Effector memory CD8-positive, alpha-beta T cell (primary cell): ENCODE measurements at places on chromosomes 5 and 9.

GRCh38 chr9:108191065-108191464, 664.7 kb downstream of the ACTL7B start:
- H3K36me3 ChIP-seq: no peaks in the 10 kb centered on the region
- no peak overlapping the region for H3K27ac ChIP-seq
- no peak for DNase-seq
- no peaks in the 10 kb centered on the region for H3K27me3 ChIP-seq
- no peak overlapping the region for H3K4me3 ChIP-seq

DNA sequence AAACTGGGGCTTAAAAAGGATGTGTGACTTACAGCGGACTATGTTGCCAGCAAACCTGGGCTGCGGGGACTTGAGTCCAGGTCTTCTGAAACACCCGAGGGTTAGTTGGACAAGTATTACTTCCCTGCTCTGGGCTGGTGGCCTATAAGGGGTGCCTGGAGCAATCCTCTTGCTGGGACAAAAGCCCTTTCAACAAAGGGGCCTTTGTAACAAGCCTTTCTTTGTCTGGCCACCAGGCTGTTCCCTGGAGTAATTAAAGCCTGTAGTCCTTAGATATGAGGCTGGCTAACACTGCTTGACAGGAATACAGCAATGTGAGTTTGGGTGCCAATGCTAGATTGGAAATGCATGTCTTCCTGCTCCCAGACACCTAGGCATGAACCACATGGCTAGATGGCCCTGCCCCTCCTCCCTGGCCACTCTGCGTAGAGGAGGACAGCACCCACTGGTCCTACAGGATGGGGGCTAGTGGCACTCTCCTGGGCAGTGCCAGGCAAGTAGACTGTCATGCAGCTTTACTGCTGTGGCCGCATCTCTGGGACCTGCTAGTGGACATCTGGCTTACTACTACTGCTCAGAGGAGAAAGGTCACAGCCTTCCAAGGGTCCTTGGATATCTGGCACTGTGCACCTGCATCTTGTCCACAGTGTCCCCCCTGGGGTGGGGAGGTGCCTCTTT, 343.1 kb downstream of the ZSWIM6 start:
- H3K4me3 ChIP-seq: no peak overlapping the region
- H3K36me3 ChIP-seq: no peaks in the 10 kb centered on the region
- DNase-seq: no peak

DNA sequence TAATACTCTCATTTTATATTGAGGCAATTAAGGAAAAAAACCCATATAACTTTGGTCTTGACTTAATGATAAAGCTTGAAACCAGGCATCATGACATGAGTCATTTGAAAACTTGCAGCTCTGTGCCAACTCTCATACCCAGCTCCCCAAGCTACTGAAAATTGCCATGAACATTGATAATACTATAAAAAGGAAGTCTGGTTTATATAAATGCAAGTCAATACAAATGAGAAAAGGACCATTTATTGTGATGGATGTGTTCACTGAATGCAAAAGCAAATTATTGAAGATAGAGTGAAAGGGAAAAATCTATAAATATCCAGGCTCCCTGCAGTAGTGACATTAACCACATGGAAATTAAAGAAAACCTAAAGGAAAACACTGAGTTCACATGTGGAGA, 116.3 kb downstream of the DEPDC1B start:
- DNase-seq: no peak
- H3K27me3 ChIP-seq: no peaks in the 10 kb centered on the region
- no peaks in the 10 kb centered on the region for H3K36me3 ChIP-seq
- no peak overlapping the region for H3K4me3 ChIP-seq

DNA sequence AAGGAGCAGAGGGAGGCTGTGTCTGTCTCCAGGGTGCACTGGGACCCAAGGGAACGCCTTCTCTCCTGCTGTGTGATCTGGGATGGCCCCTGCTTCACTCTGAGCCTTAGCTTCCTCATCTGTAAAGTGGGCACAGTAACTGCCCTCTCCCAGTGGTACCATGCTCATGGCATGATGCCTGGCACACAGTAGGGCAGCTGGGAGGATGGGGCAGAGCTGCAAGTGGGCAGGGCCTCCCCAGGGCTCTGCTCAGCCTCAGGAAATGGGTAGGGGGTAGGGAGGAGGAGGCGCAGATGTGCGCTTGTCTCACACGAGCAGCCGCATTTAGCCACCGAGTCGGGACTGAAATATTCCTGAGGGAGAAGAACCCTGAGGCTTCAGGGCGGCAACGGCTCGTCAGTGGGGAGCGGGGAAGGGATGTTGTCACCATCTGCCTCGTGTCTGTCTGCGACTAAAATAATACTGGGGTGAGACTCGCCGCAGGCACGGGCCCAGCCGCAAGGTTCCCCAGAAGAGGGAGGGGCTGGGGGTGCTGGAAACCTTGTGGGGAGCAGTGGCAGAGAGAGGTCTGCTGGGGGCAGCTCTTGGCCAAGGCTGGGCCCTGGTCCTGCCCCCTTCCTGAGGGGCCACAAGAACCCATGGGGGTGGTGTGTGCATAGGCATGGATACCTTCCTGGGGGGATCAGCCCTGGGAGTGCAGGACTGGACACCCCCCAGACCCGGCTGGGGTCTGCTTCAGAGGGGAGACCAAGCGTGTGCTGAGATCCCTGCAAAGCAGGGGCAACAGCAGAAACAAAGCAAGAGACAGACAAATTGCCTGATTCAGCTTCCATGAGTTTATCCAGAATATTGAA, 55.2 kb upstream of the PSD2 start:
- no peak for DNase-seq
- H3K36me3 ChIP-seq: peaks cover 6% of the 10 kb centered on the region
- no peak overlapping the region for H3K4me3 ChIP-seq
- H3K4me1 ChIP-seq: no peaks in the 10 kb centered on the region
- no peak overlapping the region for H3K27ac ChIP-seq

GRCh38 chr9:26955222-26955903, 849 bp upstream of the IFT74 start:
- H3K4me1 ChIP-seq: peaks cover 8% of the 10 kb centered on the region
- no peaks in the 10 kb centered on the region for H3K27me3 ChIP-seq
- peaks cover 8% of the 10 kb centered on the region for H3K36me3 ChIP-seq
- H3K27ac ChIP-seq: peak overlapping the region; percentile 95
- peak overlapping the region; percentile 83 for H3K4me3 ChIP-seq
- DNase-seq: no peak

DNA sequence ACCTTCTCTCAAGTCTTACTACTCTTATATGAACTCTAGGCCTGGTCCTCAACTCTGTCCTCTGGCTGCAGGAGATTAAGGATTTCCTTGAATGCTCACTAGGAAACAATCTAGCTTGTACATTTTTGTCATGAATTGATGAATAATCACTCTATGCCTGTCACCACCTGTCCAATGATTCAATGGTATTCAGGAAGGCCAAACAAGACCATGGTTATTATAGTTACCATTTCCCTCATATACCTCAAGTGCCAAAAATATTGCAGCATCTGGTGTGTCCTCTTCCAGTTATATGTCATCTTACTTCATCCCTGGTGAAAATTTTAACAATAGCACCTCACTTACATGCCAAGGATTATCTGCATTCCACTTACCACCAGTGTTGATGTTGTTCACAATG, 179.0 kb upstream of the MOCS2 start:
- no peaks in the 10 kb centered on the region for H3K27me3 ChIP-seq
- H3K27ac ChIP-seq: no peak overlapping the region
- no peaks in the 10 kb centered on the region for H3K36me3 ChIP-seq
- H3K4me1 ChIP-seq: no peaks in the 10 kb centered on the region
- H3K4me3 ChIP-seq: no peak overlapping the region

GRCh38 chr5:114362977-114363761, 1.3 kb downstream of the KCNN2 start:
- no peak overlapping the region for H3K4me3 ChIP-seq
- peaks cover 27% of the 10 kb centered on the region for H3K27me3 ChIP-seq
- DNase-seq: no peak
- peaks cover 3% of the 10 kb centered on the region for H3K4me1 ChIP-seq

GRCh38 chr9:112725961-112726360, 8.0 kb upstream of the INIP start:
- H3K27ac ChIP-seq: no peak overlapping the region
- H3K36me3 ChIP-seq: peaks cover 6% of the 10 kb centered on the region
- no peaks in the 10 kb centered on the region for H3K4me1 ChIP-seq
- H3K4me3 ChIP-seq: no peak overlapping the region
- no peaks in the 10 kb centered on the region for H3K27me3 ChIP-seq
- no peak for DNase-seq

DNA sequence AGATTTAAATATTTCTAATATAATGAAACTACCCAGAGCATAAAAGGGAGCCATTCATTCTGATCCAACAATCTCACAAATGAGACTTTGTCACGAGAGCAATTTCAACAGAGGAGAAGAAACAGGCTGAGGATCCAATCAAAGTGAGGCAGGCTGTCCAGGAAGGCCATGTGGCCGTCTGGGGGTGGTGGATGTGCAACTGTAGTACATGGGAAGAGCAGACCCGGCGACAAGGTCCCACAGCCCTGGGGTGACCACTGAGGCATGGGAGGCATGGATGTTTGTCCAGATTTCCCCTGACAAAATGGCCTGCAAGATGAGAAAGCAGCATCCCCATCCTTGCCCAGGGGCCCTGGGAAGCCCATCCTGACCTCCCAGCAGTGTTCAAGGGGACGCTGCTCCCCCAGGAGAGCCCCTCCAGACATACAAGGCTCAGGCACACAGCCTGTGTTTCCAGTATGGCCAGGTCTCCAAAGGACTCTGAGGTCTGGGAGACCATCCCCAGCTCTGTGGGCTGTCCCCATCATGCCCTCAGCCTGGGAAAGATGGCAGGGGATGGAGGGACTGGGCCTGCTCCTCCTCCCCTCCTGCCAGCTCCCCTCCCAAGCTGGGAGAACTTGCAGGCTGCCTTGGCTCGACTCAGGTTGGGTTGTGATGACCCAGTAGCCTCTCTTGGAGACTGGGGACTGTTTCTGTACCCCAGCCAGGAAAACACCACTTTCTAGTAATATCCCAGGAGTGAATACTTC, 27.5 kb upstream of the FCN2 start:
- no peak overlapping the region for H3K4me3 ChIP-seq
- no peaks in the 10 kb centered on the region for H3K4me1 ChIP-seq
- H3K27ac ChIP-seq: no peak overlapping the region
- peaks cover 18% of the 10 kb centered on the region for H3K27me3 ChIP-seq
